ENCODE measurements at places on chromosomes 16 and 17. TPM values are rescaled to one million over a fixed set of nuclear protein-coding genes. Genes with fewer than 3 reads are reported as not detected.

GRB7 gene
- 0.78 TPM for total RNA-seq

TSPAN10 gene
- 4.3 TPM for total RNA-seq

NPIPB6 gene
- not detected for total RNA-seq

ITGB4 gene
- 0.54 TPM for total RNA-seq

STX1B gene
- 1.4 TPM for total RNA-seq

ASGR2 gene
- not detected for total RNA-seq

MYCBPAP gene
- 1.8 TPM for total RNA-seq

MYH3 gene
- 0.86 TPM for total RNA-seq

ALOX12 gene
- 0.11 TPM for total RNA-seq

SDR42E1 gene
- total RNA-seq: 9.9 TPM

VMO1 gene
- 0.26 TPM for total RNA-seq

PRSS8 gene
- not detected for total RNA-seq

WNT3 gene
- 1.9 TPM for total RNA-seq

UTS2R gene
- not detected for total RNA-seq

LRRC37A gene
- total RNA-seq: 1.3 TPM

SLFN12 gene
- 13.5 TPM for total RNA-seq

PTGES3L gene
- 0.11 TPM for total RNA-seq

SLC12A3 gene
- total RNA-seq: not detected

Data from articular chondrocyte of knee joint (primary cell).